ENCODE measurements at places on chromosomes 13 and 19.

GRCh38 chr13:113646921-113647340, 11.1 kb downstream of the ATP4B start:
- DNase-seq: no peak

DNA sequence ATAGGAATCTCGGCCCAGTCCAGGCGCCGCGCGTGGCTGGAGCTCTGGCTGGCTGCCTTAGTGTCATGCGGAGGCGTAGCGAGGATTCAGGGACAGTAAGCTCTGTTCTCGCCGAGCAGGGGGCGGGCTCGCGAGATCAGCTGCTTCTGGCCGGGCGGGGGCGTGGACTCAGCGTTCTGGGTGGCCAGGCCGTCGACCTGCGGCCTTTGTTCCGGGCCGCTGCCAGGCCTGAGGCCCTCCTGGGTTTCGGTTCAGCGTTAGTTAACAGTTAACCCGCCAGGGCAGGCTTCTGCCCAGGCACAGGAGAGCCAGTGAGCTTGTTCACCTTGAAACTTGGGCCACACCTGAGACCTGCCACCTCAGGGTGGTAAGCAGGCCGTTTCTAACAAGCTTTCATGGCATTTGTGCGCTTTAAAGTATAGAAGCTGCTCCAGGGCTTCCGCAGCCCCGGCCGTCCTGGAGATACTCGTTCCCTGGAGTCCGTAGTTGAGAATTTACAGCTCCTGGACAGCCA, 332.2 kb upstream of the SGCG start:
- DNase-seq: no peak

GRCh38 chr13:39612023-39612637, 9.1 kb upstream of the LHFPL6 start:
- peak; percentile 44 for DNase-seq

DNA sequence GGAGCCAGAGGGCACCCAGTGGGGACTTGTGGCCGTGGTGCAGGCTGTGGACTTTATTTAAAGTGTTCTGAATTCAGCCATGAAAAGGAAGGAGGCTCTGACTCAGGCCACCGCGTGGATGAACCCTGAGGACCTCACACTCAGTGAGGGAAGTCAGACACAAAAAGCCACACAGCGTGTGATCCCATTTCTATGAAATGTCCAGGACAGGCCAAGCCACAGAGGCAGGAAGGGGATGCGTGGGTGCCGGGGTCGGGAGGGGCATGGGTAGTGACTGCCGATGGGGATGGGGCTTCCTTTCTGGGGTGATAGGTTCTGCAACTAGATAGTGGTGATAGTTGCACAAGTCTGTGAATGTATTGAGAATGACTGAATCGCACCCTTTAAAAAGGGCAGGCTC, 8.7 kb upstream of the ZBTB7A start:
- no peak for DNase-seq

DNA sequence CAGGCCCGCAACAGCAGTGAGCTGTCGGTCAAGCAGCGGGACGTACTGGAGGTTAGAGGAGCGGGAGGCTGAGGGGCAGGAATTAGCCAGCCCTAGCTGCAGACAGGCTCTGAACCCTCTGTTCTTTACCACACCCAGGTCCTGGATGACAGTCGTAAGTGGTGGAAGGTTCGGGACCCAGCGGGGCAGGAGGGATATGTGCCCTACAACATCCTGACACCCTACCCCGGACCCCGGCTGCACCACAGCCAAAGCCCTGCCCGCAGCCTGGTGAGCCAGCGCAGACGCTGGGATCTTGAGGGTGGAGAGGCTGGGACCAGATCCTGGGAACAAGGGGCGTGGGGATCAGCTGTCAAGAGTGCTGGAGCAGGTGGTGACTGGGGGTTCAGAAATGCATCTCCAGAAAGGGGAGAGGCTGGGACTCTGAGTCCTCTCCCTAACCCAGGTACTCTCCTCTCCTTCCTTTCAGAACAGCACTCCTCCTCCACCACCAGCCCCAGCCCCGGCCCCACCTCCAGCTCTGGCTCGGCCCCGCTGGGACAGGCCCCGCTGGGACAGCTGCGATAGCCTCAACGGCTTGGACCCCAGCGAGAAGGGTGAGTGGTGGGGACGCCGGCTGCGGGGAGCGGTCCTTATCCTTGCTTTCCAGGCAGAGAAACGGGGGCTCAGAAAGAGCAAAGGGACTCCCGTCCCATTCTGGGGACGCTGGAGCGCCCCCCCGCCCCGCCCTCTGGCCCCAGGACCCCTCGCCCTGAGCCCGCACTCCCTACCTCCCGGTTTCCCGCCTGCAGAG, 10.4 kb downstream of the EPS8L1 start:
- DNase-seq: no peak

DNA sequence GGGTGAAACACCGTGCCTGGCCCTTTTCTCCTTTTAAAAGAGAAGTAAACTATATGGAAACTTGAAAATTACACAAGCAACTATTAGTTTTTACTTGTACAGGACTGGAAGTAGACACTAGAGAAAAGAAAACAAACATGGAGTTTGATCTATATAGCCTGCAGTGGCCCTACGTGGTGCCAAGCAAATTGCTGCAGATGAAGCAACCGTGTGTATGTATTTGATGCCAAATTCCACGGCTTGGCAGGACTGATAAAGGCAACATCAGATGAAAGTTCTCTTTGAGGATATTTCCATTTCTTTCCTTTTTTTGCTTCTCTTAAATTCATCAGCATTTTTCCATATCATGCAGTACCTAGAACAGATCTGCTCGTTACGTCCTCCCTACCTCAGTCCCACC, 49.8 kb downstream of the ATP8A2 start:
- no peak for DNase-seq

DNA sequence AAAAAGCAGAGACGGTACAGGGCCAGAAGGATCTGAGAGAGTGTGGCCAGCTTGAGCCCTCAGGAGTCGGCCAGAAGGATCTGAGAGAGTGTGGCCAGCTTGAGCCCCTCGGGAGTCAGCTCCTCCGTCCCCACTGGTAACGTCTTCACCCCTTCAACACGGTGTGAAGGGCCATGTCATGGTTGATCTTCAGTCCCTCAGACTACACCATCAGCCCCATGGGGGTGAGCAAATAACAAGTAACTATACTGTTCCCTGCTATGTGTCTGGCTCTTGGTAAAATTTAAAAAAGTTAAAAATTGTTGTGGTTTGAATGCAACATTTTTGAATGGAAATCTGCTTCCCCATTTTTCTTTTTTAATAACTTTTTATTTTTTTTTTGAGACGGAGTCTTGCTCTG, 1.6 kb upstream of the ZNF8 start:
- no peak for DNase-seq

GRCh38 chr19:38033658-38034491, 126.9 kb downstream of the SIPA1L3 start:
- no peak for DNase-seq

DNA sequence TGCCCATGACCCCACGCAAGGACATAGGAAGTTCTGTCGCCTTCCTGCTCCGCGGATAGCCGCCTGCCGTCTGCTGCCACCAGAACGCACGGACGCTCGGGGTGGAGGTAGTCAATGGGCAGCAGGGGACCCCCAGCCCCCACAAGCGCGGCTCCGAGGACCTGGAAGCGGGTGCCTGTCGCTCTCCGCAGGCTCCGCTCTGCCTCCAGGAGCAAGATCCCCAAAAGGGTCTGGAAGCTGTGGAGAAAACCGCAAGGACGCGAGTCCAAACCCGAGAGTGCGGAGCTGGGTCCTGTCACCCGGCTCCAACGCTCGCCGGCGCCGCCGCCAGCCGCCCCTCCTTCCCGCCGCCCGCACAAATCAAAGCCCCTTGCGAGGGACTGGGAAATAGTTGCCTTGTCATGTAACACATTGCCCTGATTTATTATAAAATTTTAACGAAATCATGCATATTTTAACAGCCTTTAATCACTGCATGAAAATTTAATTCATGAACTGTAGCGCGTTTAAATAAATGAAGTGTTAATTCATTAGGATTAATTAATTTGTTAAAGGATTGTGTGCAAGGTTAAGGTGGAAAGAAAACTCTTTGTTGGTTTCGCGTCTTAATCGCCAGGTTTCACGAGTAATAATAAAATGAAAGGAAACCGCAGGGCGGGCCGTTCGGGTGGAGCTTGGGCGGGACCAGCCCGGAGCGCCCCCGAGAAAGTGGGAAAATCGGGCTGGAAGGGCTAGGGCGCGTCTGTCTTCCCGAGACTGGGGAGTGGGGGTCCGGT, 5.5 kb upstream of the POU4F1 start:
- DNase-seq: no peak

DNA sequence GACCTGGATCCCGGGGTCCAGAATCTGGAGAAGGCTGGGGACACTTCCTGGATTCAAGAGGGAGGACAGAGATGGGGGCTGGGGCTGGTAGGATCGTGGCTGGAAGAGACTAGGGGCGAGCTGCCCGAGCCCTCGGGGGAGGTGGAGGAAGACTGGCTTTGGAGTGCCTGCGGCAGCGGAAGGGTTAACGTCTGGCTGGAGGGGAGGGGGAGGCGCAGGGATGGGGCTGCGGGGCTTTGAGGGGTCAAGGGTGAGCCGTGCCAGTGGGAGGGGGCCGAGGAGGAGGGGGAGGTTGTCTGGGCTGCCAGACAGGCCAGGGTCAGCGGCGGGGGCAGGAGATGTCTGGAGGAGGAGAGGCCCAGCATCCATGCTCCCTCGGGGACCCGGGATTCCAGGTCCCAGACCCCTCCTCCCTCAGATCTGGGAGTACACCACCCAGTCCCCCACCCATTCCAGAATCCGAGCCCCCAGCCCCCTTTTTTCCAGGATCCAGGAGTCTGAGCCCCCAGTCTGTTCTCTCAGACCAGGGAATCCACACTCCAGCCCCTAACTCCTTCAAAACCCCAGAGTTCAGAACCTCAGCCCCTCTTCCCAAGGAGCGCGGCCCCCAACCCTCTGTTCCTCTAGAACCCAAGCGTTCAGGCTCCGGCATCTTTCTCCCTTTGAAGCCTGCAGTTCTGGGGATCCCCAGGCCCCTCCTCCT, 3.2 kb upstream of the SPACA6 start:
- DNase-seq: no peak

GRCh38 chr13:23477101-23477500, 43.6 kb upstream of the SACS start:
- DNase-seq: no peak

GRCh38 chr19:46206682-46207081, 22.9 kb upstream of the IGFL1 start:
- no peak for DNase-seq

DNA sequence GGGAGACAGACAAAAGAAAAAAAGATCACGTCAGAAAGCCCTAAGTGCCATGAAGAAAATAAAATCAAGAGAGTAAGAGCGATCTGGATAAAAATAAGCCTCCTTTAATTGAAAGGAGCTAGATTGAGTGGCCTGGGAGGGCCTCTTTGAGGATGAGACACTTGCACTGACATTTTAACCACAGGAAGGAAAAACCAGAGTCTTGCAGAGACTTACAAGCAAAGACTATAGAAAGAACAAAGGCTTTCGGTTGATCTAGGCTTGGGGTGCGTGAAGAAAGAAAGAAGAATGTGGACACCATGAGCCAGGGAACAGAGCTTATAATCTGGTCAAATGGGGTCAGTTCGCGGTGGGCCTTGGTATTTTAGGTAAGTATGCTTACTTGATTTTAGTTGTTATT, 342.7 kb downstream of the COG6 start:
- no peak for DNase-seq

GRCh38 chr13:110265341-110265681, 41.6 kb downstream of the COL4A1 start:
- no peak for DNase-seq

DNA sequence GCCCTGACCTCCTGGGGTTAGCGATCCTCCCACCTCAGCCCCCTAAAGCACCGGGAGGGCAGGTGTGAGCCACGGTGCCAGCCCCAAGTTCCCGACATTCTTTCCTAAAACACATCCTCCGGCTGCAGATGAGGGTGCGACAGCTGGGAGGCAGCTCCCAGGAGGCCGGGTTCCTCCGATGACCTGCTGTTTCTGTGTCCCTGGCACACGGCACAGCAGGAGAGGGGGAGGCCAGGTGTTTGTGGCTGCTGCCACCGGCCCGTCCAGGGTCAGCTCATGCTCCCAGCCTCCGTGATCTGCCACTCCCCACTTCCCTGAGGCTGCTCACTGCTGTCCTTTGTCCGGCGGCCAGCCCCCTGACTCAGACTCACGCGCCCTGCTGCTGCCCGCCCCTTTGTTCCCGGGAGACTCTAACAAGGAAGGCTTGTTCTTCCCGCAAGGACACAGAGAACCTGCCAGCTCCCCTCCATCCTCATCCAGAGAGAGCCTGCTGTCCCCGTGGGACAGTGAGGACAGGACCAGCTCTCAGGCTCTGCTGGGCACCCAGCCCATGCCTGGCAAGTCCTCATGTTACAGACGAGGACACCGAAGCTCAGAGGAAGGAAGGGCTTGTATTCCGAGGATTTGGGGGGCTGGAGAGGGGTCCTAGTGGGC, 10.6 kb upstream of the MADCAM1 start:
- DNase-seq: no peak

GRCh38 chr13:46334035-46334822, 52.8 kb downstream of the RUBCNL start:
- DNase-seq: no peak

DNA sequence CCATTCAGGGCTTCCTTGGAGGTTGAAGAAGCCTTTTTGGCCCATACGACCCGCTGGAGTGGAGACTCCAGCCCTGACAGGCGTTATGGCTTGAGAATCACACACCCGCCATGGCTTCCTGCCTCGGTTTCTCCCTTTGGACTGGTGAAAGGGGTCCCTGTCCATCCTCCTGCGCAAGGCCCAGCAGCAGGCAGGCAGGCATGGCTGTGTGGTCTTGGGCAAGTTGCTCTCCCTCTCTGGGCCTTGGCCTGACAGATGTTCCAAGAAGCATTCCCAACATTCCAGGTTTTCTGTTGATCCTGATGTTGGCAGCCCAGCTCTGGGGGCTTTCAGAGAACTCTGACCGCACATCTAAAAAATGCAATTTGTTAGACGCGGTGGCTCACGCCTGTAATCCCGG, 8.1 kb downstream of the PTPRS start:
- DNase-seq: no peak

GRCh38 chr13:93941444-93941843, 538.0 kb downstream of the DCT start:
- DNase-seq: no peak
